ENCODE measurements at places on chromosomes 5 and 9.

DNA sequence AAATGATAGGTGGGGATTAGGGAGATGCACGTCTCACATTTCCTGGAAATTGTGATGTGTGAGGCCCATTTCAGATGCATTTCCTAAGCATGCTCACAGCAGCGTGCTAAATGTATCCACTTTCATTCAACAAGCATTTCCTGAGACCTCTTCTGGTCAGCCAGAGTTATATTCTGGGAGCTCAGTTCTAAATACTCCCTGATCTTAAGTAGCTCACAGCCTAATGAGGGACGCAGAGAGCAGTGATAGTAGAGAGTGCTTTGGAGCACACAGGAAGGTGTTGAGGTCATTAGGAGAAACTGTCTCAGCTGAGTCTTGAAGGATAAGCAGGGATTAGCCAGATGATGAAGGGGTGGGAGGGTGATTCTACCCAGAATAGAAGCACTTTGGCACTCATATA is 46.2 kb upstream of the FSD1L start:
- DNase-seq: no peak

DNA sequence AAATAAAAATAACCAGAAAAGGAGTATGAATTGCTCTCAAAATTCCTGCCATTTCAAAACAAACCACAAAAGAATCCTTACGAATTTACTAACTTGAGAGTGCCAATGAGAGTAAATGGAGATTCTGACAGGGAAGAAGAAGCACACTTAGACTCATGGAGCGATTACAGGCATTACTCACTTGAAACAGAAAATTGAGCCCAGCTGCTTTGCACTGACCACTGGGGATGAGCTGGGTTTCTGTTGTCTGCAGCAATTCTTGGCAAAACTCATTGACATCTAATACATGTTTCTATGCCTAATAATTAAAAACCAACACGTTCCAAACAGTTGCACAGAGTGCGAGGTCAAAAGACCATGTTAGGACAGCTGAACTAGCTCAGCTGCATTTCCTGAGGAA is 731.6 kb downstream of the DNAH5 start:
- no peak for DNase-seq

- DNase-seq: no peak
Observed at GRCh38 chr9:109652112-109652511, 127.9 kb upstream of the PALM2AKAP2 start.

DNA sequence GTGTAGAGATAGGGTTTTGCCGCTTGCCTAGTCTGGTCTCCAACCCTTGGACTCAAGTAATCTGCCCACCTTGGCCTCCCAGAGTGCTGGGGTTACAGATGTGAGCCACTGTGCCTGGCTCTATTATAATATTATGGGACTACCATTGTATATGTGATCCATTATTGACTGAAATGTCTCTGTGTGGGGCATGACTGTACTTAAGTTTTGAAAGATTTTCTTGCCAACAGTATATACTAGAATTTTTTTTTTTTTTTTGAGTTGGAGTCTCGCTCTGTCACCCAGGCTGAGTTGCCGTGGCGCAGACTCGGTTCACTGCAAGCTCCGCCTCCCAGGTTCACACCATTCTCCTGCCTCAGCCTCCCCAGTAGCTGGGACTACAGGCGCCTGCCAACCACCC is 17.8 kb downstream of the SPIN1 start:
- no peak for DNase-seq

DNA sequence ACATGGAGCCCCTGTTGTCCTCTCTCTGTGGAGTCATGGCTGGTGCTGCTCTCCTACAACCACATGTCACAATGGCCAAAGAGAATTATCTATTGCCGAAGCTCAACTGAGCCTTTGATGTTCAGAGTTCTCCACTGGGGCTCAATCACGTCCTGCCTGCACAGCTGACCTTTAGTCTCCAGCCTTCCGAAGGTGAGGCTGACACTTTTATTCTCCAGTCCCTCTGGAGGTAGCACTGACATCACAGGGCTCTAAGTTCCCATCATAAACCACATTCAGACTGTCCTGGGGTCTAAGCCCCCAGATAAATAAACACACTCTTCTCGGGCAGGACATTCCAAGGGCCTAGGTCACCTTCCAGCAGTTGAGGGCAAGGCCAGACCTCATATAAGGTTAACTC is 23.4 kb downstream of the ADCY2 start:
- no peak for DNase-seq

- DNase-seq: no peak
Observed at GRCh38 chr5:134099288-134099872, 15.1 kb upstream of the TCF7 start.

- no peak for DNase-seq
Observed at GRCh38 chr5:137751869-137752491, 2.2 kb downstream of the HNRNPA0 start.

GRCh38 chr5:27476356-27476988 is 438.1 kb upstream of the CDH9 start:
- DNase-seq: no peak

- no peak for DNase-seq
Observed at GRCh38 chr9:124258607-124259157, 933 bp downstream of the NEK6 start.

GRCh38 chr9:98558575-98558974 is 150.2 kb downstream of the GABBR2 start:
- no peak for DNase-seq
